ENCODE measurements at places on chromosomes 11 and 22.

DNA sequence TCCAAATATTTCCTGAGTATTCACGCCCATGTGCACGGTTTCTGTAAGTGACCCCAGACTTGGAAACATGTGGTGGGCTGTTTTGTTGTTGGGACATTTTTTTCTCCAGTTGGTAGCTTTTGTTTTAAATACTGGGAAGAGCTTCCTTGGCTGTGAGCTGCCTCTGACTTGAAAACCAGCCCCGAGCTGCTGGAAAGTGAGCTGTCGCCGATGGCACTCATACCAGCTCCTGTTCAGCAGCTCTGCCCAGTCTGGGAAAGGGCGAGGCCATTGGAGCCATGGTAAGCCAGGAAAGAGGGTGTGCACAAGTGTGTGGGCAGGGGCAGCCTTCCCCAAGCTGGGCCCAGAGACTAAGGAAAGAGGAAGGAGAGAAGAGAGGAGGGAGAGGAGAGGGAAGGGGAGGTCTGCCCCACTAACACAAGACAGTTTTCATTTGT is 3.2 kb upstream of the FLI1 start:
- DNase-seq = peak; percentile 19

- no peak for DNase-seq
These were observed 32.9 kb downstream of the FAT3 start for GRCh38 chr11:92257536-92257935.

GRCh38 chr11:119206511-119207414 is 624 bp downstream of the CBL start:
- peak; percentile 81 for DNase-seq

DNA sequence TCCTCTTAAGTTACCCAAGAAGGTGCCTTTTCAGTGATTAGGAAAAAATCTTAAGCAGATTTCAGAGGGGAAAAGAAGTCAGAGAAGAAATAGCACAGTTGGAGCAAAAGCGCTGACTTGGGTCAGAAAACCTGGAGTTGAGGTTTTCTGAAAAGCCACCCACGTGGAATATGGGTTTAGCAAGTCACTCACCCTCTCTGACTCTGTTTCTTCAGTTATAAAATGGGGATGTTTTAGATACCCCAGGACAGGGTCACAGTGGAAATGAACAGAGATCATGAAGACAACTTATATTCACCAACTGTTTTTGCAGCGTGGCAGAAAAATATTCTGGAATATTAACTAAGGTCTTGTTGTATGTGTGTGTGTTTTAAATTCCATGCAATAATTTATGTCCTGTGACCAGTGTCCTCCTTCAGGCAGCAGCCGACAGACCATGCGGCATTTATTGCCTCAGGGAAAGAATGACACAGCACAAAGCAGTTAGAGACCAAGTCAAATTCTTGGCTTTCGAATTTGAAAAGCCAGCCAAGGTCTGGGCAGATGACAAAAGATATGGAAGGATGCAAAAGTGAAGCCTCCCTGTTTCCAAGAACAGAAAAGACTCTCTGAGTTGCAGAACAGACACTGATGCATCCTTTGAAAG is 119.9 kb downstream of the MIAT start:
- no peak for DNase-seq

DNA sequence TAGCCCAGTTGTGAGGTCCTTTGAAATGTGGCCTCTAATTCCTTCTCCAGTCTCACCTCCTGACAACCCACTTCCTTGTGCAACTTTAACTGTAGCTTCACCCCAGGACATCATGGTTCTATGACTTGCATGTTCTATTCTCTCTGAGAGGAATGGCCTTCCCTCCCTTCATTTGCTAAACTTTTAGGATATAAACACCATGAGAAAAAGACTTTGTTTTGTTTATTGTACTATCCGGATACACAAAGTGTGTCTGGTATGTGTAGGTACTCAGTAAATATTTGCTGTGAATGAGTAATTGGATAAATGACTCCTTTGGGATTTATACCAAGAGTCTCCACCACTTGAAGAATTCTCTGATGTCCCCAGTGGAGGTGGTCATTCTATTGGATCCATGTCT is 547.6 kb downstream of the INSC start:
- no peak for DNase-seq

GRCh38 chr22:27329966-27330645 is 471.4 kb downstream of the MN1 start:
- no peak for DNase-seq

- no peak for DNase-seq
These were observed 661.3 kb upstream of the B3GAT1 start for GRCh38 chr11:135073381-135073780.

- no peak for DNase-seq
These were observed 49.0 kb downstream of the PRR5L start for GRCh38 chr11:36345084-36345511.

DNA sequence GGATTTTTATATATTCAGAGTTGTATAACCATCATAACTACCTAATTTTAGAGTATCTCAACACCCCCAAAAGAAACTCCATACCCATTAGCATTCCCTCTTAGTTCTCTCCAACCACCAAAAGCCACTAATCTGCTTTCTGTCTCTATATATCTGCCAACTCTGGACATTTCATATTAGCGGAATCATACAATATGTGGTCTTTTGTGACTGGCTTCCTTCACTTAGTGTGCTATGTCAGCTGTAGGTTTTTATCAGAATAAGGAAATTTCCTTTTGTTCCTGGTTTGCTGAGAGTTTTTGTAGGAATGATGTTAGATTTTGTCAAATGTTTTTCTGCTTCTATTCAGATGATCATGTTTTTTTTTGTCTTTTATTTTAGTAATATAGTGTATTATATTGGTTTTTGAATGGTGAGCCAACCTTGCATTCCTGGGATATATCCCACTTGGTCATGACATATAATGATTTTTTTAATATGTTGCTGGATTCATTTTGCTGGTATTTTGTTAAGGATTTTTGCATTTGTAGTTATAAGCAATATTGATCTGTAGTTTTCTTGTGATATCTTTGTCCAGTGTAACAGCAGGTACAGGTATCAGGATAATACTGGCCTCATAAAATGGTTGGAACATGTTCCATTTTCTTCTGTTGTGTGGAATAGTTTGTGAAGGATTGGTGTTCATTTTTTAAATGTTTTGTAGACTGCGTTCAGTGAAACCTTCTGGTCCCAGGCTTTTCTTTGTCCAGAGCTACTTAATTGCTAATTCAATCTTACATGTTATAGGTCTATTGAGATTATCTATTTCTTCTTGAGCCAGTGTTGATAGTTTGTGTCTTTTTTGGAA is 16.8 kb downstream of the DGCR8 start:
- DNase-seq = no peak

- DNase-seq = no peak
These were observed 12.7 kb upstream of the TMA7B start for GRCh38 chr22:39947220-39948216.

GRCh38 chr11:77590194-77590782 is 535 bp downstream of the AQP11 start:
- DNase-seq = no peak

Data from GM13976 (cell line).